DMS79 (cell line): ENCODE measurements at places on chromosomes 13 and 19.

GRCh38 chr13:42970824-42971690 is 21.0 kb downstream of the EPSTI1 start:
- no peak for DNase-seq

- DNase-seq, result no peak
These were observed 18.2 kb upstream of the AMER2 start for GRCh38 chr13:25190256-25190655.

DNA sequence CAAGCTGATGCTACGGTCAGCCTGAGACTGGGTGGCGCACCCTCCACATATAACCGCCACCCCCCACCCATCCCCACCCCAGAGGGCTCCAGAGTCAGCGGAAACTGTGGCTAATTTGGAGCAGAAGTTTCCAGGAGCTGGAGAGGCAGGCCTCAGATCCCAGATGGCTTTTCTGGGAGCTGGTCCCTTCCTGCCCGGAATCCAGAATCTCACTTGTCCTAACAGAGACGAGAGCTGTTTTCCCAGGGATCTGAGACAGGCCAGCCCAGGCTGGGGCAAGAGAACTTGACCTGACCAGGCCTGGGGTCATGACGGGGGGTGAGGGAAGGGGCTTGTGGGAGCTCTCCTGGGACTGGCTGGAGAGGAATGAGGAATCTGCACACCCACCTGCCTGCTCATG is 6.5 kb downstream of the EPHX3 start:
- no peak for DNase-seq

GRCh38 chr13:62910541-62911060 is 1495.0 kb upstream of the PCDH20 start:
- DNase-seq, result no peak

GRCh38 chr13:97786510-97786909 is 167.0 kb upstream of the IPO5 start:
- DNase-seq, result no peak

DNA sequence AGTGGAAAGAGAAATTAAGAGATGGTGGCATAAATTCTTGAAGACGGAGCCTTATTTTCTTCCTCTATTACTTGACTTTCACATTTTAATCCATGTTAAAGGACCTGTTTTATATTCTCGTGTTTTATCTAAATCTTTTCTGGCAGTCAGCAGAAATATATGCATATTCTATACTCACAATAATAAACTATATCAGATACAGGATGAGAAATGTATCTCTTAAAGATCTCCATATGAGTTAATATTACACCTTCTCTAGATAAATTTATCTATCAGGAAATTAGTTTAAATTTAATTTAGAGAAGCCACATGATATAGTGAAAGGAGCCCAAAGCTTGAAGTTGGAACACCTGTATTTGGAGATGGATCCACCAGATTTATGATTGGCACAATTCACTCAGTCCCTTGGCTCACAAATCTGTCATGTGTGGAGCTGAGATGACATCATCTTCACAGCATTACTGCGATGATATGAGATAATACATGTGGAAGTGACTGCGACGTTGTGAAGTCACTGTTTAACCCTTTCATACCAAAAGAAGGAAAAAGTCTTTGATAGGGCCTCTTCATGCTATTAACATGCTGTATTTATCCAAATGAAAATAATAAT is 216.4 kb downstream of the FGF14 start:
- no peak for DNase-seq

- no peak for DNase-seq
These were observed 371.4 kb downstream of the KCNRG start for GRCh38 chr13:50386541-50387050.

- no peak for DNase-seq
These were observed 166.0 kb downstream of the DNAJC3 start for GRCh38 chr13:95842898-95843297.

DNA sequence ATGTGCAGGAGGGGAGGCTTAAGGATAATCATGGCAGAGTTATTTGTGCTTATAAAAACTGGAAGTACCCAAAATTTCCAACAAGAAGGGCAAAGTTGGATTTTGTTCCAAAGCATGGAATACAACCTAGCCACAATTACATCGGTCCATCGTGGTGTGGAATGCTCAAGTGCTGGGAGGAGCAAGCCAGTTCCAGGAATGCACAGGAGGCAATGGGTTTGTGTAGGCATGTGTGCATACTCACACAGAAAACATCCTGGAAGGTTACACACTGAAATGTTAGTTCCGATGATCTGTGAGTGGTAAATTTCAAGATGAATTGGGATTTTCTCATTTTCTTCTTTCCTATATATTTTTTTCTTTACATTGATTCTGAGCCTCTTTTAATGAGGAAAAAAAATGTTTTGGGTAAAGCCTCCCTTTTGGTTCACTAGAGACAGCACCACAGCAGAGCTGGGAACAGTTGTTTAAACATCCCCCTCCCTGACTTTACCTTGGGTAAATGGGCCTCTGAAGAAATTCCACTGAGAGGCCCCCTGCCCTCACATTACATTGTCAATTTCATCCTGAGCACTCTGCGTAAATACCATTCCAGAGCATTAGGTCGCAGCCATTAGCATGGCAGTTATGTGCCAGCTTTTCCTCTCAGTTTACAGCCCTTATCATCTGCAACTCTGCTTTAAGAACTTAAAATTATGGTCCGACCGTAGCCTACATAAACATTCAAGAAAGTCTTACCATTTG is 122.0 kb downstream of the UQCRFS1 start:
- no peak for DNase-seq

GRCh38 chr19:19214159-19214490 is 2.4 kb downstream of the NCAN start:
- DNase-seq, result no peak

DNA sequence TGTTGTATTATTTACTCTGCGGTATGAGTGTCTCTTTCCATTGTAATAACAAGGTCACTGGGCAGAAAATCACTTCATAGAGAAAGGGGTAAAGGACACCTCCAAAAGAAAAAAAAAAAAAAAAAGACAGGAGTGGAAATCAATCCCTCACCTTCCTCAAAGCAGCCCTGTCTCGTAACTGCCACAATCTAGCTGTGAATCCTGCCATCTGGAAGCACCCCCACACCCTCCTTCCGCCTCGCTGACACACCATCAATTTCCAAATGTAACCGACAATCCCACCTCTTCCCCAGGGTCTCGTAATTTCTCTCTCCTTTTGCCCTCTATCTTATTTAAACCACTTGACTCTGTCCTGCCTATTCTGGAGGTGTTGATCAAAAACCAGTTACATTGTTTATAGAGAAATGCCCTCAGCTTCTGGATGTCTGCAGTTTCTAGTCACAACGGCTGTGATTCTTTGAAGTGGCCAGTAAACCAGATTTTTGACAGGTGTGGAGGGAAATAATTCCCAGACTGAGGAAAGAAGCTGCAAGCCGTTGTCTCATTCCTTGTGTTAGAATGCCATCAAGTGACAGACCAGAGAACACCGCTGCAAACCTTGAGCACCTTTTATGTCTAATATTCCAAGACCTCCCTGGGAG is 9.1 kb upstream of the POP4 start:
- peak; percentile 78 for DNase-seq

- DNase-seq, result no peak
These were observed 131.5 kb upstream of the MCF2L start for GRCh38 chr13:112837371-112838037.

DNA sequence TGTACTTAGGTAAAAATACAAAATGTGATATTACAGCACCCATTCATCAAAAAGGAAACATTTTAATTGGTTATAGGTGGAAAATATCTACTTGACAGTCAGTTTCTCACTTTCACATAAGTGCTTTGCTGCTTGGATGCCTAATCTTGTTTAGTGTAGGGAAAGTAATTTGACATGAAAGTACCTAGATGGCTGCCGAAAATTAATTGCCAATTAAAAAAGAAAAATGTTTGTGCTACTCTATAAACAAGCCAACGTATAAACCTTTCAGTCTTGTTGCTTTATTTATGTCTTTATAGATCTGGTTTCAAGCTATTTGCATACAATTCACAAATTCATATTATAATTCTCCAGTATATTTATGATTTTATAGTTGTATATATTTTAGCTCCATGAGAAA is 729.9 kb downstream of the DACH1 start:
- no peak for DNase-seq

DNA sequence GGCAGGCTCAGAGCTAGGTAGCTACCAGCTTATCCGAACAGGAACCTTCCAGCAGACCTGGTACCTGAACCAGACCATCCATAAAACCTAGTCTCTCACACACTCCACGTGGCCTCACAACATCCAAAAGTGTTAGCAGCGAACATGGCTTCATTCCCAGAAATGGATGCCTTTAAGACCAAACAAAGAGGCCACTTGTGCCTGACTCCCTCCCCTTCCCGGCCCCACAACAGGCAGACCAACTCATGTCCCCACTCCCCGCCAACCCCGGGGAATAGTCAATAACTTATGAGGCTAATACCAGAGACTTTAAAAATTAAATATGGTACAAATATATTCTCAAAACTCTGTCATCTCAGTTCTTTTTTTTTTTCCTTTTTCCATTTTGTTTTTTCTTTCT is 46.2 kb downstream of the ZNF557 start:
- no peak for DNase-seq

- DNase-seq, result no peak
These were observed 273.4 kb downstream of the DACH1 start for GRCh38 chr13:71593566-71593965.

DNA sequence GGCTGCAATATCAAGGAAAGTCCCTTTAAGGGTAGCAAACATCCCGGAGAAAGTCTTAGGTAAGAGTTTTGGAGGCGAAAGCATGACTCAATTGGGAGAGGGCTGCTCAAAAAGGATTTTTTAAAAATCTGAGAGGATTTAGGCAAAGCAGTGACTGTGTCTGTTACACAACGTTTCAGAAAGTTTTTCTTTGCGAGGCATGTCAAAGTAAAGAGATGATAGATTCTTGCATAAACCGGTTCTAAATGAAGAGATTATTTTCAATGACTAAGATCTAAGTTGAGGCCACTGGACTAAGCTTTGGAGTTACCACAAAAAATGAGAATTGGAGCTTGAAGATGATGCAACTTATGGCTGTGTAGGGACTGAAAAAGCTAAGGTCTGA is 43.7 kb upstream of the ENOX1 start:
- no peak for DNase-seq

- no peak for DNase-seq
These were observed 1.4 kb downstream of the EPS8L1 start for GRCh38 chr19:55077106-55077505.

DNA sequence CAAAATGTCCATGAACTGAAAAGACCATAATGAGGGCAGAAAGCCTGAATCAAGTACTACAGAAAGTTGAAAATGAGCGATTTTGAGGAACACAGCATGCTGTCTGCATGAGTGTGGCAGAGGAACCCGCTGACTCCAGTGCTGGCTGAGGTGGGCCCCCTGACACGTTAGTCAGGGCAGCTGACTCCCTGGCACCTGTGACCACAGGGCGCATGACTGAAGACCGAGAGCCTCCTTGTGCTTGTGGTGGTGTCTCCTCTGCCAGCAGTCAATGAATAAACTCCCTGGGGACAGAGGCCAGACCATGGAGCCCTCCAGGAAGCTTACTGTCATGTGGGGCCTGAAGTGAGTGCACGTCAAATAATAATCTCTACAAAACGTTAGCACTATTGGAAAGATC is 38.4 kb upstream of the VSTM2B start:
- peak; percentile 13 for DNase-seq

DNA sequence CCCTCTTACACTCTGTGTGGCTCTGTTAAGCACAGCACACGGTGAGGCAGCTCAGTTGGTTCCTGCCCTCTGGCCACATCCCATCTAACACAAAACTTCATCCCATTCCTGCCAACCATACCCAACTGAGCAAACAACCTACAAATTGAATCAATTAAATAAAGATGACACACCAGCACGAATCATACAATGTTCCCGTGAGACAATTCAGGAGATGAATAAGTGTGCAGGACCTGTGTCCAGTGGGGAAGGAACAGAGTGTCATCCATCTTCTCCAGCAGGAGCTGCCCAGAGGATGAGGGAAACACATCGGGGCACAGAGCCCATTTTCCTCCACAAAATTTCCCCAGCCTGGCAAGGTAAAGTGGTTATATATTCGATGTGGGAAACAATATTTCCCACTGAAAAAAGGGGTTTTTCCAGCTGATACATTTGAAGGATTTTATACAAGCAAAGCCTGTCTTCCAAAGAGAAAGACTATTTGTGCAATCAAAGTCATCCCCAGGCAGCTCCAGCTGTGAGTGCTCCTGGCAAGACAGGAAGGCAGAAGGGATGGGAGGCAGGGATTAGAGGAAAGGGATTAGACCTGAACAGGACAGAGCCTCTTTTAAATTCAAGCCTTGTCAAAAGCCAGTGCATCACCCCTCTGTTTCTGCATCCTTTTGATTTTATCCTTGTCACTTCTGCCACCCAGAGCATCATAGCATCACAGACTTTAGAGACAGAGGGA is 240.2 kb downstream of the LHFPL6 start:
- no peak for DNase-seq

GRCh38 chr19:44557933-44558332 is 28.5 kb upstream of the CEACAM20 start:
- no peak for DNase-seq

GRCh38 chr13:76019421-76020044 is 383.4 kb downstream of the LMO7 start:
- no peak for DNase-seq

GRCh38 chr13:91621161-91621560 is 222.7 kb downstream of the GPC5 start:
- DNase-seq, result no peak

GRCh38 chr13:29595380-29596063 is at the start of gene SLC7A1:
SLC7A1 (minus strand) TSS chr13:29595688; CDS start chr13:29536188, 59,500 bp downstream.
- DNase-seq, result peak; percentile 59

- no peak for DNase-seq
These were observed 7.1 kb downstream of the GPR108 start for GRCh38 chr19:6730153-6730804.

GRCh38 chr19:3586707-3587346 is 1.5 kb downstream of the GIPC3 start:
- DNase-seq, result peak; percentile 22

GRCh38 chr19:19421299-19421696 is 15.8 kb downstream of the GATAD2A start:
- peak; percentile 53 for DNase-seq

- DNase-seq, result no peak
These were observed 41.0 kb downstream of the EFNB2 start for GRCh38 chr13:106494506-106494905.

DNA sequence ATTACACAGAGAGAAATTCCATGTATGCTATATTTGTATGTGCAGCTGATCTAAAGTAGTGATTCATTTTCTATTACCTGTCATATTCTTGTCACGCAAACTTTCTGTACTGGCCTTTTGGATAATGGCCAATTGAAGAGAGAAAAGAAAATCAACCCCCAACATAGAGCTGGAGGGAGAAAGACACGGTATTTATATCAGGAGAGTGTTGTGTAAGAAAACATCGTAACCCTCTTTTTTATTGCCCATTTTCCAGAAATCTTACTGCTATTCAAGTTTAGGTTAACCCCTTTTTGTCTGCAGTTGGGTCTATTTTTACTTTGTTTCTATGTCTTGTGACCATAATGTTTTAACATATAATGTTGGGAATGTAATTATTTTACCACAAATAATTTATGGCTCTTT is 27.9 kb downstream of the DGKH start:
- DNase-seq, result no peak

DNA sequence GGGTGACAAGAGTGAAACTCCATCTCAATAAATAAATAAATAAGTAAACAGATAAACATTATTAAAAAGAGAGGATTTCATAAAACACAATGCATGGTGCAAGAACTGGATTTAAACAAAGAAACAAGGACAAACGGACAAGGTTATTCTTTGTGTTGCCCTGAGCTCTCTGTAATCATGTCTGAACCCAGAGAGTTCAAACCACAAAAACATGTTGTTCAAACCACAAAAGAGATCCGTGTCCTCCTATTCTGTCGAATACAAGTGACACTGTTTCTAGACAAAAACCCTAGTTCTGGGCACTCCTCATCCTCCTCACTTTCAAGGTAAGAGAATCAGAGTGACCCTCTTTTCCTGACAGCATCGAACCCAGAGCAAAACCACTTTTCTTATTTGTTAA is 4.6 kb upstream of the TPRX2 start:
- DNase-seq, result no peak
